Caki2 (cell line): ENCODE measurements at places on chromosomes 6 and 20.

DNA sequence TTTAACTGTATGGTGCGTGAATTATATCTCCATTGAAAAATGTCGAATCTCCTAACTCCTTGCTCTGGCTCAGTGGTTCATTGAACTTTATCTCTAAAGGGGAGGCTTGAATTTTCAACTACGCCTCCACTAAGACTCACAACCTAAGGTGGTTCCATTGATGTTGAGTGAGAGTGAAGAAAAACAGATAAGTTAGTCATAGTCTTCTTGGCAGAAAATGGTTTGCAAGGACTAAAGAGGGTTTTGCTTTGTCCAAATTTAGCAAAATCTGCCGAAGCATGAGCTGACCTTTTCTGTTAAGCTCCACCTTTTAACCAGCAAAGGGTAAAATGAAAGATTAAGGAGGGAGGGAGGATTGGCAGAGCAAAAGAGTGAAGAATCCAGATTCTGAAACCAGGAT is 290.2 kb upstream of the SPTLC3 start:
- no peak for DNase-seq

DNA sequence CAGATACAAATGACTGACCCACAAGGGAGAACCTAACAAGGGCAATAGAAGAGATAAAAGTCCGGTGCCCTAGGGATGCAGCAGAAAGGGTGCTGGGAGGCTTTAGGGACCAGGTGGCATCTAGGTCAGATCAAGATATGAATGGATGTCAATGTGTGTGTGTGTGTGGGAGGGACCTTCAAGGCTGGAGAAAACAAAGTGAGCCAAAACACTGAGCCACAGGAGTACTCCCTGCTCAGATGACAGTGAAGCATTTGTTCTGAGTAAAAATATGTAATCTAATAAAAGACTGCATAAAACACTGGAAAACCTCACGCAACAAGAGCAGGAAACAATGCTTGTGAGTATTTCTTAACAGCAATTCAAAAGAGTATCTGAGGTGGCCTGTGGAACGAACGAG is 28.2 kb downstream of the ZNF337 start:
- no peak for DNase-seq

GRCh38 chr20:58941471-58941870 is 39.6 kb upstream of the NELFCD start:
- no peak for DNase-seq

DNA sequence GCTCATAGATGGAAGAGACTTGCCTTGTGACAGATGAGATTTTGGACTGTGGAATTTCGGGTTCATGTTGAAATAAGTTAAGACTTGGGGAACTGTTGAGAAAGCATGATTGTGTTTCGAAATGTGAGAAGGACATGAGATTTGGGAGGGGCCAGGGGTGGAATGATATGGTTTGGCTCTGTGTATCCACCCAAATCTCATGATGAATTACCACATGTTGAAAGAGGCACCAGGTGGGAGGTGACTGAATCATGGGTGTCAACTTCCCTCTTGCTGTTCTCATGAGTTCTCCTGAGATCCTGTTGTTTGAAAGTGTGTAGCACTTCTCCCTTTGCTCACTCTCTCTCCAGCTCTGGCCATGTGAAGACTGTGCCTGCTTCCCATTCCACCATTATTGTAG is 17.9 kb downstream of the AHI1 start:
- DNase-seq, result no peak

DNA sequence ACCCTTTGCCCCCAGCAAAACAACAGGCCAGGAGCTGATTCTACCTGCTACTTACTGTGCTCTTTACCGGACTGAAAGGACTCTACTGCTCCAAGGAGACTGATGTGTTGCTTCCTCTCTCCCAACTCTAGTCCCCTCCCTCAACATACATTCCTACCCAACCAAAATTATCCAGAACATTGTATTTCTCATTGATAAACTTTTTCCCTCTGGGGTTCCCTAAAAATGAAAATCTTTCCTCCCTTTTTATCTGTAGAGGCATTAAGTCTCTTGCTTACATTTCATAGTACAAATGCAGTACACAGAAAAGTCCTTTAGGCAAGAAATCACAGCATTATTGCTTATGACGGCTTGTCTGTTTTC is 940 bp upstream of the HS3ST5 start:
- DNase-seq, result no peak

DNA sequence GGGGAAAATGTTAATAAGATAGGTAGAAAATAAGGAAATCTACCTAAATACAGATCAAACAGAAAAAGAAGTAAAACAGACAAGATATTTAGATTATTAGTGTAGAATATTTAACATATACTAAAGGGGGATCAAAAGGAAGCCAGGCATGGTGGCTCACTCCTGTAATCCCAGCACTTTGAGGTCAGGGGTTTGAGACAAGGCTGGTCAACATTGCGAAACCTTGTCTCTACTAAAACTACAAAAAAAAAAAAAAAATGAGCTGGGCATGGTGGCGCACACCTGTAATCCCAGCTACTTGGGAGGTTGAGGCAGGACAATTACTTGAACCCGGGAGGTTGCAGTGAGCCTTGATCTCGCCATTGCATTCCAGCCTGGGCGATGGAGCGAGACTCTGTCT is 55.5 kb downstream of the AFDN start:
- DNase-seq, result no peak

- peak; percentile 26 for DNase-seq
Observed at GRCh38 chr20:38321959-38322598, 18.1 kb downstream of the BPI start.

DNA sequence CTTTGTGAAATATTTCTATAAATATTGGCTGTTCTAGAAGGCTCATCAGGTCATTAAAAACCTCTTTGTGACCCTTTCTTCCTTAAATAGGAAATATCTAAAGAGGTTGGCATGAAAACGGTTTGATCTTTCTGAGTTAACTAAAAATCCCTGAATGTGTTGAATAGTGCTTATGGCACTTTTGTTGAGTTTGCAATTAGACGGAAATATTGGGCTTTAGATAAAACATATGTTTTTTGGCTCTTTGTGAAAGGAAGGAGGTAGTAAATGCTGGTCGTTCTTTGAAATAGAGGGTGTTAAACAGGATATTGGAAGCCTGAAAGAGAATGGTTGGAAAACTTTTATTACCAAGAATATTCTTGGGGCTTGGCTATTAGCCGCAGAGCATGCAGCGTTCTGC is 163.0 kb downstream of the ARID1B start:
- DNase-seq, result no peak

- DNase-seq, result no peak
Observed at GRCh38 chr6:30029588-30029987, 31.5 kb upstream of the POLR1H start.

DNA sequence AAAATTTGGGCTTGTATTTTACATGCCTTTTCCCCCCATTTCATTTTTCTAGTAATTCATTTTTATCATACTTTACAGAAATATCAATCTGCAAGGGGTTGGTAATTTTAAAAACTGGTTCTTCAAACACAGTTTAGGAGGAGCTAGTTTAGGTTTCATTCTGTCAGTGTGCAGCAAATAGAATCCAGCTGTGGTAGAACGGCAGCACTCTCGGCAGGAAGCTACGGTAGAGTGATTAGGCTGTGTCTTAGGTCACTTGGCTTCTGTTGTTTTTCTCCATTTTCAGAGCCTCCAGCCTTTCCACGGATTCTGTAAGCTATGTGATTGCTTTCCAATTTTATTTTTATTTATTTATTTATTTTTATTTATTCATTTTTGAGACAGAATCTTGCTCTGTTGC is 32.7 kb downstream of the TLDC2 start:
- DNase-seq, result no peak

DNA sequence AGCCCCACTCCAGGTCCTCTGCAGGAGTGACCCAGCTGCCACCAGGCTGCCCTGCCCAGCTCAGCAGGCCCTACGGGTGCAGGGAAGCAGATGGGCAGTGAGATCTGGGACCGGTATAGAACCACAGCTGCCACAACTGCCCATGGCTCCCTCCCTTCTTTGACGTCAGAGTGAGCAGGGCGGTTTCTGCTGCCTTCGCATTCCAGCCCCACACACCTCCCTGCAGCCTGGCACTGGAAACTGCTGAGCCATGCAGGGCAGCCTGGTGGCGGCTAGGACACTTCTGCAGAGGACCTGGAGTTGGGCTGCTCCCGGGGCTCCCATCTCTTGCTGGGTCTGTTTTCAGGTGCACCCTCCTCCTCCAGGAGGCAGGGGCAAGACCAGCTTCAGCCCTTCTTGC is 101.6 kb upstream of the CD93 start:
- DNase-seq, result peak; percentile 60

- DNase-seq, result no peak
Observed at GRCh38 chr6:163525926-163526325, 111.4 kb downstream of the QKI start.

DNA sequence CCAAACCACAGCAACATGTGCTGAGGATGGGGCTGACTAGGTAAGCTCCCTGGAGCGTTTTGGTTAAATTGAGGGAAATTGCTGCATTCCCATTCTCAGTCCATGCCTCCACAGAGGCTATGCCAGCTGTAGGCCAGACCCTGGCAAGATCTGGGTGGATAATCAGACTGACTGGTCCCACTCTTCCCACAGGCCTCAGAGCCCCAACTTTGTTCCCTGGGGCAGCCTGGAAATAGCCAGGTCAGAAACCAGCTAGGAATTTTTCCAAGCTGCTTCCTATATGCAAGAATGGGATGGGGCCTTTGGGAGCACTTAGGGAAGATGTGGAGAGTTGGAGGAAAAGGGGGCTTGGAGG is 1.5 kb upstream of the VEGFA start:
- DNase-seq, result no peak

GRCh38 chr20:33249456-33249855 is 13.7 kb downstream of the BPIFA1 start:
- DNase-seq, result no peak

- DNase-seq, result no peak
Observed at GRCh38 chr6:130132286-130132701, 90.5 kb downstream of the SAMD3 start.

- DNase-seq, result no peak
Observed at GRCh38 chr6:82624251-82624650, 260.6 kb downstream of the TPBG start.

DNA sequence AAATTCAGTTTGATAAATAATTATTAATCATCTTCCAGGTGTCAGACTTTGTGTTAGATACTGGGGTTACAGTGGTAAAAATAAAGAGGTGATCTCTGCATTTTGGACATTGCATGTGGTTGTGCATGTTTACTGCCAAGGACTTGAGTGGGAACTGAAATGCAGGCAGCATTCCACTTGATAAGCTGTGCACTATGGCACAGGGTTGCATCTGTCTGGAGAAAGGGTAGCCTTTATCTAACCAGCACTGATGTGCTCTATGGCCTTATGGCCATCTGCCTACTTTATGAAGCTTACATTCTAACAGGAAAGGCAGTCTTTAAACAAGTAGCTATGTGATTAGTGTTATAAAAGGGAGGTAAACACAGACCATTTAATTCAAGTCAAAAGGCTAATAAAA is 53.0 kb upstream of the MLIP start:
- DNase-seq, result no peak

DNA sequence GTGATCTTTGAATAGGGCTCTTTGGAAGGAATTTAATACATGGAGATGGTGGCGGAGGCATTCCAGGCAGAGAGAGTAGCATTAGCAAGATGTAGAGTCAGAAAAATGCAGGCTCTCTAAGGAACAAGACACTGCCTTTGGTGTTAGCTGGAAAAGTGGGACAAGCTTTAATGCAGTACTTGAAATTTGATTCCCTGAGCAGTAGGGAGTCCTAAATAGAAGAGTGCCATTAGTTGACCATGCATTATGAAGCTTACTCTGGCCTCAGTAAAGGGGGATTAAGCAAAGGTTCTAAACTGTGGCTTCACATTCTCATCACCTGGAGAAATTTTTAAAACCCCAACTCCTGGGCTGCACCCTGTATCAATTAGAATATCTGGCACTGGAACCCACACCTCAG is 494.8 kb upstream of the SOX4 start:
- DNase-seq, result no peak

DNA sequence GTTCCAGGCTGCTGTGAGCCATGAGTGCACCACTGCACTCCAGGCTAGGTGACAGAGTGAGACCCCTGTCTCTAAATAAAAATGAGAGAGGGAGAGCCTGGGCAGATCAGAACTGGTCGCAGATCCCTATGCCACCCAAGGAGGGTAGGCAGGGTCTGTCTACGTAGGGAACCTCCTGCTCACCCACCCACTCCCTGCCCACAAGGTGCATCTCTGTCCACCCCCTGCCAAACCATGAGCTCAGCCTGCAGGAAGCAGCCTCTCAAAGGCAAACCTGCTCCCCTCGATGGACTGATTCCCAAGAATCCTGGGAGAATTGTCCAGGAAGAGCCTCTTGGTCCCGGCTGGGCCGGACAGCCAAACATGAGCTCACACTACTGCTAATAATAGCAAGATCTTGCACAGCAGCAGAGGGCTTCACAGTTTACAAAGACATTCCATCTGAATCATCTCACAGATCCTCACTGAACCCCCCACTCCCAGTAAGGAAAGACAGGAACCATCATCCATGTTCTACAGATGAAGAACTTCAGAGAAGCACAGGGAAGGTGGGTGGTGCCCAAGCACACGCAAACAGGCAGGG is 27.8 kb upstream of the TLDC2 start:
- no peak for DNase-seq

- DNase-seq, result no peak
Observed at GRCh38 chr6:13676551-13677156, 35.0 kb downstream of the RANBP9 start.

GRCh38 chr6:168152980-168153379 is 74.0 kb upstream of the FRMD1 start:
- no peak for DNase-seq

DNA sequence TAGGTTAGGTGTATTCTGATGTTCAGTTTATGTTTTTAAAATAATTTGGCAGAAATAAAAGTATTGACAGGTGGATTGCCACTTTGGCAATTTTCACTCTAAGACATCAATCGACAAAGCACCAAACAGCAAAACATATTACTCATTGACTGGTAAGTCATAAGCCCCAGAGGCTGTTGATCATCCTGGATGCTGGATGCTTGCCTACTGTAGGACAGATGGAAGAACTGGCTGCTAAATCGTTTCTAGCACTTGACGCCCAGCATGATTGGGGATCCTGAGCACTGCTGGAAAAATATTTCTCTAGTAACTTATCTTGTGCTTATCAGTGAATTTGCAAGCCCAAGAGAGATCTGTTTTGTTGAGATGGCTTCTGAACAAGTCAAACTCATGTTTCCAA is 1001.9 kb upstream of the FLRT3 start:
- no peak for DNase-seq

GRCh38 chr6:149246691-149247384 is 70.7 kb upstream of the TAB2 start:
- no peak for DNase-seq

GRCh38 chr6:30172681-30173080 is 9.3 kb downstream of the TRIM15 start:
- no peak for DNase-seq

GRCh38 chr20:64181391-64181790 is 17.1 kb downstream of the MYT1 start:
- no peak for DNase-seq

GRCh38 chr6:134520181-134521115 is 202.5 kb upstream of the SGK1 start:
- no peak for DNase-seq
